ENCODE measurements at places on chromosomes 1 and 21.

- no peak for DNase-seq
These were observed 58.7 kb downstream of the NIBAN1 start for GRCh38 chr1:184915463-184916090.

DNA sequence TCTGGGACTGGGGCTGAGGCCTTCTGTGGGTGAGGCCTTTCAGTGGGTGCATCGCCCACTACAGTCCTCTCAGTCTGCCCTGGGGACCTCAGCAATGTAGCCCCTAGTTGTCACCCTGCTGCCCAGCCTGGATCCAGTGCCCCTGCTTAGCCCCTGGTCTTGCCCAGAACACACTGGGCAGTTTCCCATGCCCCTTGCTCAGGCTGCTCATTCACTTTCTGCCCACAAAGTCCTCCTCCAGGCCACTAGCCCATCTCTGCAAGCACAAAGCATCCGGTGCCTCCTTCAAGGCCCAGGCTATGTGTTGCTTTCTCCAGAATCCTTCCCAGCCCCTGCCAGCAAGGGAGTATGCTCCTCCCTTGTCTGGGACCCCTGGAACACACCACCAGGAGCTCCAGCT, 5.4 kb upstream of the ADORA1 start:
- no peak for DNase-seq

DNA sequence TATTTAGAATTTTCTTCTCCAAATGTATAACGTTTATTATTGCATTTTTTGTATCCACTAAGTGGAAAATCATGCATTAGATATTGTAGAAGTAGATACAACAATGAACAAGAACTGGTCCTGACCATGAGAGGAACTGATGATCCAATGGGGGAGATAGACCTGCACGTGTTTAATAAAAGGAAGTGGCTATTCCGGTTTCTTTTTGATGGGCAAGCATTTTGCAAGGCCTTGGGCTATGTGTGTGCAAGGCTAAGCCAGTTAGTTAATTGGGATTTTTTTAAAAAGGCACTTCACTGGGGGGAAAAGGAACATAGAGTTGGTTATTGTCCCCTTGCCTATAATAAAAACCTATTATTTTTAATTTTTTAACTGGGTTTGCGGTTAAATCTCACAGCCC, 961 bp upstream of the VCAM1 start:
- no peak for DNase-seq

DNA sequence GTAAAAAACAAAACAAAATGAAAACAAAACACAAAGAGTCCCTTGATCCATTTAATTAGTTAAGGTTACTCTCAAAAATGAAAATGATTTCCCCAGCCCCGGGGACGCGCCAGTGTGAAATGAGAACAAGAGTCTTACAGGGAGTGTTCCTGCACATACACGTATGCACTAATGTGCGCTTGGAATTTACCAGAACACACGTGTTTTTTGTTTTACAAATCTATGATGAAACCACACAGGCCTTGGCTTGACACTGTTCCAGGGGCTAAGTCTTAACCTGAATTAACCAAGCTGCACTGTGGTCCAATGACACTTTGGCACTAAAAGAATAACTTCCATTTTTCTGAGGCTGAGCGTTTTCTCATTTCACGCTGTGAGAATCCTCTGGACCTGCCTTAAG, 63.7 kb downstream of the SLC45A1 start:
- no peak for DNase-seq

- no peak for DNase-seq
These were observed 2220.5 kb downstream of the NCAM2 start for GRCh38 chr21:23218667-23219066.
